Anterior cingulate cortex (tissue), 58 donors: ENCODE measurements at places on chromosomes 16 and 17.
A peak's percentile ranks its signal among the peaks of the same experiment; 100 is the strongest.

GRCh38 chr16:19842426-19843157 is 42.1 kb downstream of the GPRC5B start:
- no peak for DNase-seq

DNA sequence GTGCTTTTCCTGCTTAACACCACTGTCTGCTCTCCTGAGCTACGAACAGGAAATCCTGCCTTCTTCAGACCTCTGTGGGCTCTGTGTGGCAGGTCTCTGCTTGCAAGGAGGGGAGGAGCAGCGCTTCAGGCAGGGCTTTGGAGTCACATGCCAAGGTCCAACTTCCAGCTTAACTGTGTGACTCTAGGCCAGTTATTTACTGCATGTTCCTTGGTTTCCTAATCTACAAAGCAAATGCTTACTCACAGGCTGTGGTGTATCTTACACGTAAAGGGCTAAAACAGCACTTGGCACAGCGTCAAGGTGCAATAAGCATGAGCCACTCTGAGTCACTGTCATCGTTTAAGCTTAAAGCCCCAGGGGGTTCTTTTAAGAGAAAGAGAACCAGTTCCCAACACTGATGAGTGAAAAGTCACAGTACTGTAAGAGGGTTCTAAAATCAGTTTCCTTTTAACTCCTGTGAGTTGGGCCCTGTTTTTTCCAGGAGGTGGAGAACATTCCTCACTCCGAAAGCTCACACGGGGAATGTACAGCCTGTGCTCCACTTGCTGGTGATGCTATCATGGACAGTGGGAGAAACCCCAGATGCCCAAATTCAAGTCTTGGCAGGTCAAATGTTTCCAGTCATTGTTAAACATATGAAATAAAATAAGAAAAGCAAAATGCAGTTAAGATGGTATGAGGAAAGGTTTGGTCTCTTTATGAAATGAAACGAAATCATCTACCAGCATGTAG is 54.1 kb upstream of the BCAR1 start:
- no peak for DNase-seq

DNA sequence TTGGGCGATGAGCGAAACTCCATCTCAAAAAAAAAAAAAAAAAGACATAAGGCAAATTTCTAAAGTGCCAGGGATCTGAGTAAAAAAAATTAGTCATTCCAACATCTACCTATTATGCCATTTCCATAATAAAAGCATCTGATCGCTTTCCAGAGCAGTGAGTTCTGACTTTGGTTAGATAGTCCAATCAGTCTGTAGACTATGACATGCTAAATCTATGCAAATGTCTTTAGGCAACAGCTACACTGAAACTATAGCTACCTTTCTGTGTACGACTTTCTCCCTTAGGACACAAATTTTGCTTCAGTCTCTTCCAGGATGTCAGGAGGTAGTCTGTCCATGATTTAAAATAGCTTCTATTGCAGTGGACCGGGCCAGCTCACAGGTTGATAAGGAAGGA is 58.9 kb upstream of the ARHGAP44 start:
- no peak for DNase-seq

GRCh38 chr17:63694950-63695773 is 4.8 kb downstream of the LIMD2 start:
- no peak for DNase-seq

- DNase-seq: no peak
Measured at GRCh38 chr17:36066365-36066985, 2.4 kb downstream of the CCL18 start.

DNA sequence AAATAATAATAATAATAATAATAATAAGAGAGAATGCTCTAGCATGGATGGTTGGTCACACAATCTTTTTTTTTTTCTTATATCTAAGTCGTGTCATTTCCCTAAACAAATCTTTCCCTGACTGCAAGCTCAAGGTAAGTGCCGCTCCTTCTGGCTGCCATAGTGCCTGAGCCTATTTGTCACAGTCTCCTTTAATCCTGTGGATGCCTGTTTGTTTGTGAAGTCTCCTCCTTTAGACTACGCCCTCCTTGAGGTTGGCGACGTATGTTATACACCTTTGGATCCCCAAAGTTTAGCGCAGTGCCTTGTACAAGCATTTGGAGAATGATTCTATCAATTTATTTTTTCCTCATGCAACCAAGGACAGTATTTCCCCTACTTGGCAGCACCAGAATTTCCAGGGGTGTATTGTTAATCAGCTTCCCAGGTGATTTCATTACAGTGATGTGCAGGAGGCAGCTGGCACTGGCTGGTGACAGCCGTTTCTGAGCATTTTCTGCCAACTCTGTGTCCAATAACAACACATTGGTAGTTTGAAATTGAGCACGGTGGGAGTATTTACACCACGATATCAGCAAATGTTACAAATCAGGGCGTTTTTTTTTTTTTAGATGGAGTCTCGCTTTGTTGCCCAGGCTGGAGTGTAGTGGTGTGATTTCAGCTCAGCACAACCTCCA is 26.6 kb downstream of the TMEM238L start:
- DNase-seq: no peak

- no peak for DNase-seq
Measured at GRCh38 chr16:89918453-89919347, at the start of gene MC1R. Gene MC1R, plus strand, starts transcription at chr16:89918862. Its CDS starts 397 bp downstream, at chr16:89919259.

- no peak for DNase-seq
Measured at GRCh38 chr16:75257886-75258806, 6.7 kb upstream of the BCAR1 start.

GRCh38 chr16:4021070-4021779 is 95.0 kb downstream of the ADCY9 start:
- no peak for DNase-seq

- no peak for DNase-seq
Measured at GRCh38 chr16:27374221-27374803, 27.7 kb upstream of the IL21R start.

DNA sequence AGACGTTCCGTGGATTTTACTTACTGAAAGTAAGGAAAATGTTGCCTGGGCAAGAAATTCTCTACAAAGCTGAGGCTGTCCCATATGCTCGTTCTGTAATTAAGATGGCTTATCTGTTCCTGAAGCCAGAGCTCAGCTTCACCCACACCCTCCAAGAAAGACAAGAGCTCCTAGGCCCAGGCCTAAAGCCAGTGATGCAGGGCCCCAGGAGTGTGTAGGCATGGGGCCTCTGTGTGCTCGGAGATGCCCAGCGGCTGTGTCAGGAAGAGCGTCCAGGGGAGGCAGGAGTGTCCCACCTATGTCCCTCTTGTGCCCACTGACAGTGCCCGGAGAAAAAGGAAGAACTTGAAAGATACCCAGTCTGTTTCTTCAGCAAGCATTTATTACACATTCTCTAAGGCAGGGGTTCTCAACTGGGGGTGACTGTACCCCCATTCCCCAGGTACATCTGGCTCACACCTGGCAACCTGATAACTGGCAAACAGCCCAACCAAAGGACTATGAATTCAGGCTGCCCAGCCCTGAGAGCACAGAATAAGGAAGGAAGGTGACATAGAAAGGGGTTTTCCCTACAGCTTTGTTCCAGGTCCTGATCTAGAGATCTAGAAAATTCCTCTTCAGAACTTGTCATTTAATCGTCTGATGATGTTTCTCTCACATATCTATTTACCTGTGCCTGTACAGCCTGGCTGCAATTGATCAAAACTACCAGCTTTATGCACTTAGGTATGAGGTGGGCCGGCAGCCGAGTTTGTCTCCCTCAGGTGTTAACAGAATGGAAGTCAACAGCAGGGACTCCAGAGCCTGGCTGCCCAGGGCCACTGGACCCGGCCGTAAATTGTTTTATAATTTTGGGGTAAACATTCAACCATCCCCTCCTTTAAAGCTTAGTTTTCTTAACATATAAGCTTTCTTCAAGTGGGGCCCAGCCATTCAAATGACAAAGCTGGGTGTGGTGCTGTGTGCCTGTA is 12.0 kb downstream of the SNN start:
- DNase-seq: no peak

GRCh38 chr16:59212492-59213024 is 478.4 kb upstream of the GOT2 start:
- no peak for DNase-seq

DNA sequence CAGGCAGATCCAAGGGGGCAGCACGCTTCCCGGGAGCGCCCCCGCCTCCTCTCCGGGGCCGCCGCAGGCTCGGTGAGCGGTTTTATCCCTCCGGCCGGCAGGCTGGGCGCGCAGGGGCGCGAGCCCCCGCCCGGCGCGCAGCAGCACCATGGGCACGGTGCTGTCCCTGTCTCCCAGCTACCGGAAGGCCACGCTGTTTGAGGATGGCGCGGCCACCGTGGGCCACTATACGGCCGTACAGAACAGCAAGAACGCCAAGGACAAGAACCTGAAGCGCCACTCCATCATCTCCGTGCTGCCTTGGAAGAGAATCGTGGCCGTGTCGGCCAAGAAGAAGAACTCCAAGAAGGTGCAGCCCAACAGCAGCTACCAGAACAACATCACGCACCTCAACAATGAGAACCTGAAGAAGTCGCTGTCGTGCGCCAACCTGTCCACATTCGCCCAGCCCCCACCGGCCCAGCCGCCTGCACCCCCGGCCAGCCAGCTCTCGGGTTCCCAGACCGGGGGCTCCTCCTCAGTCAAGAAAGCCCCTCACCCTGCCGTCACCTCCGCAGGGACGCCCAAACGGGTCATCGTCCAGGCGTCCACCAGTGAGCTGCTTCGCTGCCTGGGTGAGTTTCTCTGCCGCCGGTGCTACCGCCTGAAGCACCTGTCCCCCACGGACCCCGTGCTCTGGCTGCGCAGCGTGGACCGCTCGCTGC is 832 bp downstream of the CDK5R1 start:
- DNase-seq: no peak

- DNase-seq: no peak
Measured at GRCh38 chr16:53668869-53669268, 34.8 kb downstream of the RPGRIP1L start.

GRCh38 chr17:68568581-68568980 is 32.6 kb downstream of the FAM20A start:
- DNase-seq: no peak

DNA sequence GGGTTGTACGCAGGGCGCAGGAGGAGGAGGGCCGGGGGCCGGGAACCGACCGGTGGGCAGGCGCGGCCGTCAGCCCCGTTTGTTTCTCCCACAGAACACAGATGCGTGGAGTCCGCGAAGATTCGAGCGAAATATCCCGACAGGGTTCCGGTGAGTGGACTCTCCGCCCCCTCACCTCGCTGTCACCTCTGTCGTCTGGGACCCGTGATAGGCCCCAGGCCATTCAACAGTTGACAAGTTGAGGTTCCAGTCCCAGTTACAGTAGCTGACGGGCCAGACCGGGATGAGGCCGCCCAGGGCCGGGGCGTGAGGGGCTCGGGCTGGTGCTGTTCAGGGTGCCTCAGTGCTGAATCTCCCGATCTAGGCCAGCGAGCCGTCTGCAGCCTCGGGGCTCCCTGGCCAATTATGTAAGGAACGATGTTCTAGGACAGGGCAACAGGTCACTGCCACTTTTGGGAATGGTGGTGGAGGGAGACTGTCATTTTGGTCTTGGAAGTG is 628 bp downstream of the GABARAPL2 start:
- peak; percentile 26 for DNase-seq

DNA sequence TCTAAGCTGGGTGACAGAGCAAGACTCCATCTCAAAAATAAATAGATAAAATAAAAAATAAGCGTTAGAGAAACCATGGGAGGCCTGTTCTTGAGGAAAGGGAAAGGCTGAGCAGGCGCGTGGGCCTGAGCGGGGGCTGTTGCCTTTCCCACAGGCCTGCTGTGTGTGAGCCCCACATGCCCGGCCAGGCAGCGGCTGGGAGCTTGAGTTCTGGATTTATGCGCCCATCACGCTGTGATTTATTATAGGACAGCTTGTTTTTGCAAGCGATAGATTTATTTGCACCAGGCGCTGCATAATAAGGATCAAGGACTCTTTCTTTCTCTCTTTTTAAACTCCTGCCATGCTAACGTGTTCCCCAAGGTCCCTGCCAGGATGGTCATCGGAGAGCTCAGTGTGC is 14.8 kb upstream of the WFDC1 start:
- DNase-seq: no peak

GRCh38 chr17:69912805-69913204 is 162.2 kb upstream of the KCNJ16 start:
- no peak for DNase-seq

- no peak for DNase-seq
Measured at GRCh38 chr16:31355431-31356100, 590 bp downstream of the ITGAX start.

GRCh38 chr17:68969101-68969500 is 13.9 kb upstream of the ABCA8 start:
- no peak for DNase-seq

DNA sequence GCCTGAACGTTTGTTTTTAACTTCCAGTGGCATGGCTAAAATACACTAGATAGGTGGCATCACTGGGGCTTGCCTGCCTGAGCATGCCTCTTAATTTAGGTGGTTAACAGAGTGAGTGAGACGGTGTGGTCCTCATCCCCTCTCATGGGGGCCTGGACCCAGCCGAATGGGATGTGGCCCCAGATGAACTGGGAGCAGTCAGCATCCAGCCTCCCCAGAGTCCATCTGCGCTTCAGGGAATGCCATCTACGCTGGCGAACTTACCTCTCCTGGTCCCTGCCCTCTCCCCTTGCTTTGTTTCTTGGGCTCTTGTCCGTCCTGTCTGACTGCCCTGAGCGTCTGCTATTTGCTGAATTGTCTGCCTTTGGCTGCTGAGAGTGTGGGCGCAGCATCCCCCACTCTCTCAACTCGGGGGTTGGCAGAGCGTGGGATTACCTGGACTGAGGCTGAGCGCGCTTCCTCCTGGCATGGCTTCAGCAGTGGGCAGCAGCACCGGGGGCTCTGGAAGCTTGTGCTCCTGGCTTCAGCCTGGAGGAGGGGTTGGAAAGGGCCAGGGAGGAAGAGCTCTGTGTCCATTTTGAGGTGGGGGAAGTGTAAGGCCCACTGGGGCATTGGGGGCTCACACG is 2.1 kb downstream of the RAB40C start:
- DNase-seq: no peak

- no peak for DNase-seq
Measured at GRCh38 chr17:75832652-75833400, 11.4 kb downstream of the UNC13D start.

GRCh38 chr17:70987867-70988340 is 818.6 kb downstream of the KCNJ2 start:
- DNase-seq: no peak

DNA sequence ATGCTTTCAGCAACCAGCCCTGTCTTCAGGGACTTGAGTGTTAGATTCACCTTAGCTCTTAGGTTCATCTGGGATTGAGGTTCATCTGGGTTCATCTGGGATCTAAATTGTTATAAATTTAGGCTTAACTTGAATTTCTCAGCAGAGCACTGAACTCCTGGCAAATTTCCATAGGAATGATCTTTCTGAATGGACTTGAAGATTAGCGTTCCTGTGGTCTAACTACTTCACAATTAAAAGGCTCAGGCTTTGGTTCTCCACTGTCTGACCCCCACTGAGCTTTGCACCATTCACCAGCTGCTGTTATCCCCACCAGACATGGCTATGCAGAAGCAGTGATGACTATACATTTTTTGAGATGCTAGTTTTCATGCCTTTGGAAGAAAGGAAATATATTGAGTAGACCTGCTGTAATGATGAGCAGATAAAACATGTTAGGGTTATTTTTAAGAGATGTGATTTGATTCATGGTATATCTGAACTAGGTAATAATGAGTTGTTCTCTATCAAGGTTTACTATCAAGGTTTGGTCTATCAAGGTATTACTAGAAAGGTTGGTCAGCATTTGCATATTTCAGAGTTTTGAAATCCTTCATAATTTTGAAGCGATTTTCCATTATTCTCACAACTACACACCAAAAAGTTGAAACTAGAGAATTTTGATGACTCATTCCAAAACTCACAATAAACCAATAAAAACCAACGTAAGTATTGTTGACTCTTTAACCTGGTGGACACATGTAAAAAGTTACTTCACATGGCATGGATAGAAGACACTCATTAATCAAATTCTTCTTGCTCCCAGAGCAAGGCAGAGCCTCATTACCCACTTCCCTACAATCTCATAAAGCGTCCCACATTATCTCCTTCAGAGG is 71.7 kb downstream of the SNX11 start:
- DNase-seq: no peak

- DNase-seq: no peak
Measured at GRCh38 chr17:8859027-8859803, 8.3 kb downstream of the PIK3R6 start.
